ENCODE measurements at places on chromosomes 12 and 14.

DNA sequence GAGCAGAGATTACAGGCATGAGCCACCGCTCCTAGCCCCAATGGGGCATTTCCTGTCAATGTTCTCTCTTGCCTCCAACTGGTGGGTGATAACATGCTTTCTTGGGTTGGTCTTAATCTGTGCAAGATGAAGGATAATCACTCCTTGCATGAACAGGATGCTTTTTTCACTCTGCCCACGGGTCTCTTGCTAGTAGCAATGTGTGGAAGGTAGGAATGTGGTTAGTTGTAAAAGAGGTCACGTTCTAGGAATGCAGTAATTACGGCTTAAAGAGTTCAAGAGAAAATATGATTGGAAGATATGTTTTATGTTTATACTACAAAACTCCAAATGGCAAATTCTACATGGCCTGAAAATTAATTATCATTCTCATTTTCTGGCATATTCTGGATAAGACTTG is 10.5 kb downstream of the RNASE10 start:
- no peak for DNase-seq

GRCh38 chr14:74942181-74942580 is 13.2 kb downstream of the PGF start:
- no peak for DNase-seq

- DNase-seq = no peak
These were observed 54.7 kb downstream of the RPS6KA5 start for GRCh38 chr14:91005716-91006115.

DNA sequence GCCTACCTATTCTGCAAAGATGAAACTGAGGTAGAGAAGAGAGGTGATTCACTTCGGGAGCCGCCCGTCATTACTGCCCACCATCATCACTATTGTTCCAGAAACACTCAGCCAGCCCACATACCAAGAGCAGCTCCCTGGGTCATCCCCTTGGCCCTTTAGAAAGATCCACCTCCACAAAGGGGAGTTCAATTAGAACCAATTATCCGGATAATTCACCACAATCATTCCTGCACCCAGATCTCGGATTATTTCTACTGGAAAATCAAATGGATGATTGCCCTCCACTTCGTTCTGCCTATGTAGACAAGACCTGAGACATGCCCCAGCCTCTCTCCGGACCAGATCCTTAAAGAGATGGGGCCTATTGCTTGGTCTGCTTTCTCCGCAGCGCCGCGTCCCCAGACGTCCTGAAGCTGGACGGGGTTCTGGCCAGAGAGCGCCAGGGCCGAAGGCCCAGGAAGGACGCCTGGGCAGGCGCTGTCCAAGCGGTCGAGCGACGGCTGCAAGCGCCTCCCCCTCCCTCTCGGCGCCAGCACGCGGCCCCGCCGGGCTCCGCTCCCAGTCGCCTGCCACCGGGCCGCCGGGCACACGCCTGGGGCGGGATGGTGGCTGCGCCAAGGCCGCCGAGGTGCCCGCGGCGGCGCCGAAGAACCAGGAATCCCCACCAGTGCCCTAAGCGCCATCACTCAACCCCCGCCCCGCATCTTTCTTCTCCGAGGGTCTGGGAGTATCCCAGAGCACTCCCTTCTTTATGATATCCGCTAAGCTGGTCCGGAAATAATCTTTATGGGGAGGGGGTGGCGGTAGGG is 1.3 kb upstream of the ASCL1 start:
- DNase-seq = no peak

GRCh38 chr12:106831699-106832098 is 57.2 kb downstream of the RIC8B start:
- no peak for DNase-seq

DNA sequence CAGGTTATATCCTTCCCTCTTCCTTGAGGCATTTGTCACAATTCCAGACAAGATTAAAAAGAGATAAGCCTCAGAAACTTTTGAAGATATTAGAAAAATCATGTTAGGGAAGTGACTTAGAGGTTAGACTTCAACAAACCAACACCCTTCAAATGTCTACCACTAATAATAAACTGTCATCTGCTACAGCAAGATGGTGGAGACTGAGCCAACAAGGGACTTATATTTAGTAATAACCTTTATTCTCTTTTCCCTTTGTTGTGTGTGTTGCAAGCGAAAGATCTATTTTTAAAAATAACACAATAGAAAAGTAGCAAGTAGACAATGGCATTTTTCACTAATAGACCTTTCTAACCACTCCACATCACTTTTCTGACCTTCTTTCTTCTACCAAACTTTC is 28.6 kb downstream of the PRICKLE1 start:
- no peak for DNase-seq

DNA sequence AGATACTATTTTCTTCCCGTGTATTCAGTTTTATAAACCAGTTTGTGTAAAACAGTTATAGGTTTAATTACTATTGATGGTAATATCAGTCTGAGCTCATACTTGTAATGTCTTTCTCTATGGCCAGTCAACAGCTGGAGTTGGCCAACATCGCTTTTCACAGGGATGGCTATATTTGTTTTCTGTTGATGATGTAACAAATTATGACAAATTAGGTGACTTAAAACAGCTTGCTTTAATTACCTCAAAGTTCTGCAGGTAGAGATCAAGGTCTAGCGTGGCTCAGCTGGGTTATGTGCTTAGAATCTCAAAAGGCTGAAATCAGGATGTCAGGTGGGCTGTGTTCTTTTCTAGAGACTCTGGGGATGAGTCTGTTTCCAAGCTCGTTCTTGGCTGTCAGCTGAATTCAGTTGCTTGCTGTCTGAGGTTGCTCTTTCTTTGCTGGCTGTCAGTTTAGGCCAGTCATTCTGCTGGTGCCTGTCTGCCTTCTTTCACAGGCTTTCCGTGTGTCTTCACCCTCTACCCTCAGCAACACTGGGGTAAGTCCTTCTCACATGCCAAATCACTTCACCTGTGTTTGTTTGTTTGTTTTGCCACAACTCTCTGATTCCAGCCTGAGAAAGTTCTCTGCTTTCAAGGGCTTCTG is 370.2 kb upstream of the E2F7 start:
- DNase-seq = no peak

- DNase-seq = no peak
These were observed 154.9 kb downstream of the ASCL4 start for GRCh38 chr12:107929436-107929835.

GRCh38 chr14:62691647-62692489 is 353.4 kb downstream of the KCNH5 start:
- no peak for DNase-seq

DNA sequence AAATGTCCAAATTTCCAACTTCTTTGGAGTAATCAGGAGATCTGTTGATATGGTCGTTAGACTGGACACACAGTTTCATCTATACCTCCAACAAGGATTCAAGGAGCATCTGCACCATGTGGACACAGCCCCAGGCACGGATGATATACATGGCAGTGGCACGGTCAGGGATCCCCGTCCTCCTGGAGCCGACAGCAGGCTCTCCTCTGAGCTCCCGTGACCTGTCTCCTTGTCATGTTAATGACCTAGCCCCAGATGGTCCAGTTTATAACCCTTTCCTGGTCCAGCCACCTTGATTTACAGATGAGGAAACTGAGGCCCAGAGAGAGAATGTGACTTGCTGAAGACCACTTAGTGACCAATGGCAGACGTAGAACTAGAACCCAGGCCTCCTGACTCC is 16.5 kb upstream of the SERPINA4 start:
- DNase-seq = no peak

Data from naive thymus-derived CD8-positive, alpha-beta T cell (primary cell).